Panc1 (cell line): ENCODE measurements at places on chromosomes 12 and 14. TPM values are rescaled to one million over a fixed set of nuclear protein-coding genes. Genes with fewer than 3 reads are reported as not detected.

The RASSF9 gene
- 0.33 TPM for total RNA-seq

DNA sequence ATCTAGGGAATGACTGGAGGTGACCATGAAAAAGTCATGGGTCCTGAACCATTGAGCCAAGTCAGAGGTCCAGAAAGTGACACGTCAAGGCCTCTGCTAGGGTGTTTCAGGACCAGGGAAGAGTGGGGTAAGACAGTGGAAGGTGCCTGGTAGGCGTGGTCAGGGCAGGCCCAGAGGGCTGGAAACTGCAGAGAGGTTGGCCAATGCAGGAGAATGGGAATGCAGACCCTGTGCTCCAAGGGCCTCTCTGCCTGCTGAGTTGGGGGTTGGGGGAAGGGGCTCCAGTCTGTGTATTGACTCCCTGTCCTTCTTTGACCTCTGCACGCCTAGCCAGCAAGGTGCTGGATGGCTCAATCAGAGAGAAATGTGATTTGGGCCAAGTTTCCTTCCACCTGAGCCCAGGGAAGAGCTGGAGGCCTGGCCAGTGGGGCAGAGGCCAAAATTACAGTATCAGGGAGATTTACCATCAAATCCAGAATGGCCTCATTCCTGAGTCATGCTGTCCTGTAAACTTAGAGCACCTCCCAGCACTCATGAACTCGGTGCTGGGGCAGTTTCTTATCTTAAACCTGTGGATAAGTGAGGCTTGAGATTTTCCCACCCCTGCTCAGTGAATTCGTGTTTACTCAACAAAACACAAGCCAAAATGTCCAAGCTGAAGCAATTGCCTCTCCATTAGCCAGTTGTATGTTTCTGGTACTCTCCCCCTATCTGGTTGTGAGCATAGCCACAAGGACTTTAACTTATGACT lies 24.4 kb downstream of the IRF2BPL start:
- DNase-seq: no peak

The SERPINA3 gene
- total RNA-seq: 5.7 TPM

DNA sequence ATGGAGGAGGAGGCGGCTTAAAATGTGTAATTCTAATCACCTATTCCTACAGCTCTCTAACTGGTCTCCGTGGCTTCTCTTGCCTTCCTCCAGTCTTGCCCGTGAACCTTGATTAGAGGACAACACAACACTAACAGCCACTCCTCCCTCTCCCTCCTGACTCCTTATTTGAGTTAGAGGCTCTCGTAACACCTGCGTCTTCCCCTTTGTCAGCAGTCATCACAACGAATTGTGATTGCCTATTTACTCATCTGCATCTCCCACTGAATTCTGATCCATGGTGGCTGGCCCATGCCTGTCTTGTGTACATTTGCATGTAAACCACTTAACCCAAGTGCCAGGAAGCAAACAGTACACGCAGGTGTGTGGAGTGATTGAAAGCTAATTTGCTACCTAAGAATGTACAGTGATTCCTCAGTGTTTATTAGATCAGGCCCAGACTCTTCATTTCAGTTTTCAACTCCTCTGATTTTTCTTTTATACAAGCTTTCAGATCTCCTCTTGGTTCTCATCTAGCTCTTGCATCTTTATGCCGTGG lies 154.5 kb downstream of the MON2 start:
- DNase-seq: no peak

DNA sequence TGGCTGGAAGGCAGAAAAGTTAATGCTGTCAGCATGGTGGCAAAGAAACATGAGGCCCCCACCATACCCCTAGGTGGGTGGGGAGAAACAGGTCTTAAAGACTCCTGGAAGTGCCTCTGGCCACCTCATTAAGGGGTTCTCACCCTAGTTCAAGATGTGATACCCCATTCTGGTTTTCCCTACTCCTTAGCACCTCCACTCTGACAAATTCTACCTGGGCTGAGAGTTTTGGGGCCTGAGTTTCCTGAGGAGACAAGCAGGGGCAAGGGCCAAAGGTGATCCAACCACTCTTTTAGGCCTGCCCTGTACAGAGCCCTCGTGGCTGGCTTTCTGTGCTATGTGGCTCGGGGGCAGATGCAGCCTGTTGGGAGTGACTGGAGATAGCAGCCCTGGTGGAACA lies 7.9 kb upstream of the AVIL start:
- no peak for DNase-seq

DNA sequence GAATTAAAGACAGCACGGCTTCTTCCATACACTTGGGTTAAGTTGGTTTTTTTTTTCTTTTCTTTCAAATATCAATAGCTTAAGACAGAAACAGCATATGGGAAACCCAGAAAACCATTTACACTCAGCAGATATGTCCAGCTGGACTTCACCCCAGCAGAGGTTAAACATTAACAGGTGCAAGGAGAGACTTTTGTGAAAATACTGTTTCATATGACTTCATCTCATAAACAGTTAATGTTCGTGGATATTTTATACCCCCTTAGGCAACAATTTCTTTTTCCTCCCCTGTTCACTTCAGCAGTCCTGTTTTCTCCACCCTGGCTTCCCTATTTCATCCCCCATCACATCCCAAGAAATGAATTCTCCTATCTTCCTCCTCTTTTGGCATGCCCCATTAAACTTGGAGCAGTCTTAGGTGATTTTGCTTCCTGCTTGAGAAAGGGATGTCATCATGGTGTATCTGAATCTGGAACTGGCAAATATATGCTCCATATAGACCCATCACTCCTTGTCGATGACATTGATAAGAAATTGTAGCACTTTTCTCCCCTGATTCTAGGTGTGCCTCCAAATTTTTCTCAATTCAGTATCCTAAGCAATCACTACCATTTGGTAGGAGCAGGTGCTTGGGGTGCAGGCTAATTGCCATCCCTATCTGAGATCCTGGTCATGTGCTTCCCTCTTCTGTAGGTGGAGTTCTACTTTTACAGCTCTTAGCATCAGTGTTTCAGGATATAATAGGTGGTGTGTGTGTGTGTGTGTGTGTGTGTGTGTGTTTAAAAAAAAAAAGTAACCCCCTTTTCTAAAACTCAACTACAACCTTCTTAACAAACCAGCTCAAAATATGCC lies 67.9 kb downstream of the BMP4 start:
- DNase-seq: no peak

GRCh38 chr12:6214633-6215032 lies 14.4 kb downstream of the CD9 start:
- DNase-seq: no peak

DNA sequence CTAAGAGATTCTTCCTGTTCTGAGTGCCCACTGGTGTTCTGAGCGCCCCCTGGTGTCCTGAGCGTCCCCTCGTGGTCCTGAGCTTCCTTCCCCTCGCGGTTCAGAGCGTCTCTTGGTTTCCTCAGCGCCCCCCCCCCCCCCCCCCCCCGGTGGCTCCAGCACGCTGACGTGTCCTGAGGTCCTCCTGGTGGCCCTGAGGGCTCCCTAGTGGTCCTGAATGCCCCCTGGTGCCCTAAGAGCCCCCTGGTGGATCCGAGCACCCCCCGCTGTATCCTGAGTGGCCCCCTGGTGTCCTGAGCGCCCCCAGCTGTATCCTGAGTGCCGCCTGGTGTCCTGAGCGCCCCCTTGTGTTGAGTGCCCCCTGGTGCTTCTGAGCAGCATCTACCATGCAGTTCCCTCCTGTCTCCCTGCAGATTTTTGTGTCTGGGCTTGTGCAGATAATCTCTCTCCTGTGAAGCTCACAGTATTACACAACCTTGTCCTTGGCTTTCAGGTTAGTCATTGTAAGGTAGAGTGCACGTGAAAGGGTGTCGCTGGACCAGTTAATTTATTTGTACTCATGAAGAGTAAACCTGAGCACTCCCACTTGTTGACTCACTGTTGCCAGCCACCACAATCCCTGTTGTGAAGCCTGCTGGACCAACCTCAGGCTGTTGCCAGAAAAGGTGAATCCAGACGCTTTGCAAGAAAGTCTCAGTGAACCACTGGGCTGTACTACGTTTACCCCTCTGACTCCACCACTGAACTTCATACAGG lies 1168.4 kb downstream of the TMEM121 start:
- DNase-seq: no peak

The CCDC177 gene
- total RNA-seq: not detected

- DNase-seq: no peak
These were observed 4.5 kb downstream of the ARHGEF40 start for GRCh38 chr14:21074398-21075272.

The GYS2 gene
- not detected for total RNA-seq

The HNF1A gene
- total RNA-seq: 0.26 TPM

DNA sequence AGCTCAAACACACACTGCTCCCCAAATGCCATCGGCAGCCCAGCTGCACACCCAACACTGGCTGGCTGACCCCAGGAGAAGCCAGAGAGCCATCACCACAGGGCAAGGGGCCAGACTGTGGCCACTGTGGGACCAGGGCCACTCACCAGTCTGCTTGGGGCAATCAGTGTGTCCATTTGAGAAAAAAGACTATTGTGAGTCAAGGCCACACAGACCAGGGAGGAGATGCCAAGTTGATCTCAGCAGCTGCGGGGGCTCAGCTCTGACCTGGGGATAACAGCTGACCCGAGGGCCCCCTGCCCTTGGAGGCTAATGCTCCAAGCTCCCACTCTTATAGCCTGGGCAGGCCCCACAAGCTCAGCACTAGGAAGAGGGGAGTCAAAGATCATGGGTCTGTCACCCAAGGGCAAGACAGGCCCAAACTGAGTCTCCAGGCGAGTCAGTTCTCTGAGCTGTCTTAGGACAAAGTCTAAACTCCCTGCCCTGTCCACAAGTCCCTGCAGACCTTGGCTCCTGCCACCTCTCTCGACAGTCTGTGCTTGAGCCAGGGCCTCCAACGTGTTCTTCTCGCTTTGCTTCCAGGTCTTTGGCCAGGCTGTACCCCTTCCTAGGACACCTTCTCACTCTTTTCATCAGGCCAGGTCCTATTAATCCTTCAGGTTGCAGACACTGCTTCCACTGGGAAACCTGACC lies 30.1 kb upstream of the PNMA1 start:
- DNase-seq: no peak

- no peak for DNase-seq
These were observed 81.4 kb downstream of the STAB2 start for GRCh38 chr12:103668520-103668919.

GRCh38 chr12:55687746-55688145 lies 20.0 kb downstream of the ITGA7 start:
- DNase-seq: no peak

The PTPRR gene
- total RNA-seq: not detected

GRCh38 chr14:67928375-67928774 lies 108.8 kb downstream of the RAD51B start:
- no peak for DNase-seq
